ENCODE measurements at places on chromosomes 16 and 17.

DNA sequence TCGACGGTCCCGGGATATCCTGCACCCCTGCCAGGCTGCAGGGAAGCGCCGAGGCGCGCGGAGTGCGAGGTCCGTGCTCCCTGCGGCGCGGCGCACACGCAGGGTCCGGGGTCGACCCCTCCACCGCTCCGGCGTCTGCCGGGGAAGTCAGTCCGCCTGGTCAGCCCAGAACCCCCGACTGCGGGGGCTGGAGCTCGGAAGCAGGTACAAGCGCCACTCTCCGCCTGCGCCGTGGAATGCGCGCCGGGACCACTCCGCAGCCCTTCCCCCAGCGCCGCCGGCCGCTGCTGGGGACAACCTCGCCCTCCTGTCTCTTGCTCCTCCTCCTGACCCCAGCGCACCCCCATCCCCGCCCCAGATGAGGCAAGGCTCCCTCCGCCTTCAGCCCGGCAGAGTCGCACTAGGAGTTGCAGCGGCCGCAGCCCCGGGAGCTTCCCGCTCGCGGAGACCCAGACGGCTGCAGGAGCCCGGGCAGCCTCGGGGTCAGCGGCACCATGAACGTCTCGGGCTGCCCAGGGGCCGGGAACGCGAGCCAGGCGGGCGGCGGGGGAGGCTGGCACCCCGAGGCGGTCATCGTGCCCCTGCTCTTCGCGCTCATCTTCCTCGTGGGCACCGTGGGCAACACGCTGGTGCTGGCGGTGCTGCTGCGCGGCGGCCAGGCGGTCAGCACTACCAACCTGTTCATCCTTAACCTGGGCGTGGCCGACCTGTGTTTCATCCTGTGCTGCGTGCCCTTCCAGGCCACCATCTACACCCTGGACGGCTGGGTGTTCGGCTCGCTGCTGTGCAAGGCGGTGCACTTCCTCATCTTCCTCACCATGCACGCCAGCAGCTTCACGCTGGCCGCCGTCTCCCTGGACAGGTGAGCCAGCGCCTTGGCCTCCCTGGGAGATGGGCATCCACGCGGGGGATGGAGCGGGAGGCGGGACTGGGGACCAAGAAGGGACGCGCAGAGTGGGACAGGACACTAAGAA is at the start of gene GALR2:
TSS of gene GALR2 (plus strand) at position 392 of the 974 bp plus-strand sequence. CDS start at position 495, 103 bp downstream.
- DNase-seq = no peak

GRCh38 chr17:8997994-8998628 is 23.2 kb upstream of the NTN1 start:
- peak; percentile 60 for DNase-seq

DNA sequence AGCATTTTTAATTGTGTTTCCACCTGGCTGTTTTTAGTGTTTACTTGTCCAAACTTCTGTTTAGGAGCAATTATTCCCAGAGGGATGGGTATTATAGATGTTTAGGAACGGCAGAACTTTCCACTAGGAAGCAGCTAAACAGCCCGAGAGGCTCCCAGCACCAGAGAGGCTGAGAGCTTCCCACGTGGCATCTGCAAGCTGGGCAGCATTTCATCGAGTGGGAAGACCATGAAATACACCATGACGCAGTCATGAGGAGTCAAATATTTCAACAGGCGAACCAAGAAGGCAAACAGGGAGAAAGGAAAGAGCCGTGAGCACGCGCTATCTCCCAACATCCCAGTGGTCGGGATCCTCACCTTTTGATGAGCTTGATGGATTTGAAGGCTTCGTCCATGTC is 24.1 kb downstream of the TMEM204 start:
- DNase-seq = no peak

DNA sequence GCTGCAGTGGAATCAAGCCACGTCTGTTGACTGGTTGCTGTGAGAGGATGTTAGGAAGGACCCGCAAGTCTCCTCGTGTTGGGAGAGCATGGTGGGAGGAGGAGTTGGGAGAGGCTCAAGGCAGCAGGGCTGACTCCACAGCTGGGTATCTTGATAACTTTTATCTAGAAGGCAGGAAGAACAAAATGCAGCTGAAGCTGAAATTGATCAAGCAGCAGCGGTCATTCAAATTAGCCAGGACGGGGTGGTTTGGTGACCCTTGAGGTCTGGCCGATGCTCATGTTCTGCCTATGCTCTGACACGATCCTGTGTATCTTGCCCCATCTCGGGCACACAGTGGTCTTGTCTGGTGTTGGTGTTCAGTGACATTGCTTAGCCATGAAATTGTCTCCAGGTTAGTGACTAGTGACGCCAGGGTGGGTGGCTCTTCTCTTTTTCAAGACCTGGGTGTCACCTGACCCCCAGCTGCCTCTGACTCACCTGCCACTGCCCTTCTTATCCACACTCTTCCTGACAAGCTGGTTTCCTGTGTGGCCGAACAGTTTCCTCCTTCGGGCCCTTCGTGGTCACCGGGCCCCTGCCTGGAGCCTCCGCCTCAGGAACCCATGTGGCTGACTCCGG is 19.1 kb downstream of the NPTX1 start:
- no peak for DNase-seq

GRCh38 chr17:35171834-35172233 is 22.4 kb downstream of the SLC35G3 start:
- peak; percentile 68 for DNase-seq

Measured in trophoblast cell (in vitro differentiated cells and primary cell).